ENCODE measurements at places on chromosomes 13 and 19. TPM values are rescaled to one million over a fixed set of nuclear protein-coding genes. Genes with fewer than 3 reads are reported as not detected.

The DACH1 gene
- not detected for total RNA-seq

The KLK3 gene
- total RNA-seq = not detected

The S1PR2 gene
- total RNA-seq = 9.8 TPM

The CYSLTR2 gene
- 2.1 TPM for total RNA-seq

The CCNE1 gene
- 29.7 TPM for total RNA-seq

- no peak overlapping the region for H3K27ac ChIP-seq
- DNase-seq = no peak
- no peak overlapping the region for H3K4me3 ChIP-seq
- no peaks in the 10 kb centered on the region for H3K36me3 ChIP-seq
- H3K27me3 ChIP-seq = no peaks in the 10 kb centered on the region
These were observed 16.7 kb downstream of the FAAP24 start for GRCh38 chr19:32988724-32989123.

DNA sequence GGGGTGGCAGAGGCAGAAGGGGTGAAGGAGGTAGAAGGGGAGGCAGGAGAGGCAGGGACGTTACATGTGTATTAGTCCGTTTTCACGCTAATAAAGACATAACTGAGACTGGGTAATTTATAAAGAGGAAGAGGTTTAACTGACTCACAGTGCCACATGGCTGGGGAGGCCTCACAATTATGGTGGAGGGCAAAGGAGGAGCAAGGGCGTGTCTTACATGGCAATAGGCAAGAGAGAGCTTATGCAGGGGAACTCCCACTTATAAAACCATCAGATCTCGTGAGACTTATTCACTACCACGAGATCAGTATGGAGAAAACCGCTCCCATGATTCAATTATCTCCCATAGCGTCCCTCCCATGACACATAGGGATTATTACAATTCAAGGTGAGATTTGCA, 19.0 kb upstream of the ACOD1 start:
- no peaks in the 10 kb centered on the region for H3K36me3 ChIP-seq
- H3K4me3 ChIP-seq = no peak overlapping the region
- no peak overlapping the region for H3K27ac ChIP-seq
- peaks cover 2% of the 10 kb centered on the region for H3K27me3 ChIP-seq

- no peak overlapping the region for H3K27ac ChIP-seq
- H3K27me3 ChIP-seq = peaks cover 68% of the 10 kb centered on the region
- peak overlapping the region; percentile 58 for H3K4me3 ChIP-seq
These were observed 2.9 kb upstream of the PCDH8 start for GRCh38 chr13:52851137-52851962.

DNA sequence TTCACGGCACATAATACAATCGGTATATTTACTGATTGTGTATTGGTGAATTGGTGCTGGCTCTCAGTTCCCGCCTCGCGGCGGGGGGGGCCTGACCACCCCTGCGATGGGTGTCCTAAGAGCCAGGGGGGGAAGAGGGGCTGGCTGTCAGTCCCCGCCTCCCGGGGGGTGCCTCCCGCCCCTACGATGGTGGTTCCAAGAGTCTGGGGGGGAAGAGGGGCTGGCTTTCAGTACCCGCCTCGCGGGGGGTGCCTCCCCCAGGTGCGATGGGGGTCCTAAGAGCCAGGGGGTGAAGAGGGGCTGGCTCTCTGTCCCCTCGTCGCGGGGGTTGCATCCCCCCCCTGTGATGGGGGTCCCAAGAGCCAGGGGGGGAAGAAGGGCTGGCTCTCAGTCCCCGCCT, 2321.8 kb upstream of the PCDH20 start:
- no peaks in the 10 kb centered on the region for H3K36me3 ChIP-seq
- H3K4me3 ChIP-seq = no peak overlapping the region
- DNase-seq = no peak

DNA sequence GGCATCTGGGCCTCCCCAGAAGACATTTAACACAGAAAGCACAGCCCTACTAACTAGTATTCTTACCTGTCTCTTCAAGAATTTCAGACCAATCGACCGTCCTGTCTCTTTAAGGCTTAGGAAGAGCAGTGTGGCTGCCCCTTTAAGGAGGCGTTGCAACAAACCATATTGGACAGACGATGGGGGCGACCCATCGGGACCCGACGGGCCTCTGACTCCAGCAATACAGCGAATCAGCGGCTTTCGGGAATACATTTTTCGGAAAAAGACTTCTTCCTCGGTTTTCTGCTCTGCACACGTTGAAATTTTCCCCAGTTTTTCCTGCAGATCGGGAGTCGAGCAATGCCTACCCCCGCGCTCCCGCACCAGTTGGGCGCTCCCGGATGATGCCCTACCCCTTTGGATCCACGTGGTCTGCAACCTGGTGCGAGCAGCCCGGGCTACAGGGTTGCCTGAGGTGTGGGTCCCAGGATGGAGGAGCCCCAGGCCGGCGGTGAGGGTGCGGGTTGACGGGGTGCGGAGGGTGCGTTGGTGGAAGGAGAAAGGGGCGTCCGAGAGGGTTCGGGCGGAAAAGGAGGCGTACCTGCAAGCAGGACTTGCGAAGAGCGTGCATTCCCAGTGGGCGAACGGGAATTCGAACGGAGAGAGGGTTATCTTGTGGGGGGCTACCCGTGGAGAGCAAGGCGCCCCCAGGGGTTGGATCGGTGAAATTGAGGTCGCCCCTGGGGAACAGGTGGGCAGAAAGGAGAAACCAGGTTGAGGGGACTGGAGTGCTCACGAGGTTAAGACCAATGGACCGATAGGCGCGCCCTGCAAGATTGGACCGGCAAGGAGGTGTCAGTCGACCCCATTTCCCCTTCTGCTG, at the start of gene POLR1G:
TSS of gene POLR1G (plus strand) at position 419 of the 865 bp plus-strand sequence. CDS start at position 472, 53 bp downstream.
- peaks cover 26% of the 10 kb centered on the region for H3K27me3 ChIP-seq
- DNase-seq = peak; percentile 83
- H3K27ac ChIP-seq = peak within 1 kb of the TSS; percentile 84
- H3K36me3 ChIP-seq = peaks cover 12% of the 10 kb centered on the region
- peaks cover 39% of the 10 kb centered on the region for H3K4me1 ChIP-seq

DNA sequence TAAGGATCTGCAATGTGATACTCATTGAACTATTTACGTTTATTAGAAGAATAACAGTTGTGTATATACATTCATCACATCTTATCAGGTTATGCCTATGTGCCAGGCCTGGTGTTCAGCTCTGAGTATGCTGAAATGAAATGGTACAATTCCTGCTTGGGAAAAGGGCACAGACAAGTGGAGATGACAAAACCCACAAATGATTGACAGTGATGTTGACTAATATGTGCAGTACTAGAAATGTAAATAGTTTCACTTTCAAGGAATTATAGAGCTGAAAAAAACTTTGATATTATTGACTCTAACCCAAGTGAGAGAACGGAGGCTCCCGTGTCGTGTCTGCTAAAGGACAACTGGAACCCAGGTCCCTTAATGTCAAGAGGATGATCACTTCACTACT, 386.8 kb upstream of the DACH1 start:
- no peak overlapping the region for H3K4me3 ChIP-seq
- H3K36me3 ChIP-seq = no peaks in the 10 kb centered on the region
- no peaks in the 10 kb centered on the region for H3K27me3 ChIP-seq

GRCh38 chr19:18894254-18895037, 1.5 kb downstream of the CERS1 start:
- no peak for DNase-seq
- H3K4me3 ChIP-seq = no peak overlapping the region
- no peak overlapping the region for H3K27ac ChIP-seq
- no peaks in the 10 kb centered on the region for H3K36me3 ChIP-seq

- peaks cover 9% of the 10 kb centered on the region for H3K4me1 ChIP-seq
- H3K27me3 ChIP-seq = peaks cover 33% of the 10 kb centered on the region
- no peak overlapping the region for H3K4me3 ChIP-seq
These were observed 3.5 kb downstream of the SELENOV start for GRCh38 chr19:39518458-39518857.

DNA sequence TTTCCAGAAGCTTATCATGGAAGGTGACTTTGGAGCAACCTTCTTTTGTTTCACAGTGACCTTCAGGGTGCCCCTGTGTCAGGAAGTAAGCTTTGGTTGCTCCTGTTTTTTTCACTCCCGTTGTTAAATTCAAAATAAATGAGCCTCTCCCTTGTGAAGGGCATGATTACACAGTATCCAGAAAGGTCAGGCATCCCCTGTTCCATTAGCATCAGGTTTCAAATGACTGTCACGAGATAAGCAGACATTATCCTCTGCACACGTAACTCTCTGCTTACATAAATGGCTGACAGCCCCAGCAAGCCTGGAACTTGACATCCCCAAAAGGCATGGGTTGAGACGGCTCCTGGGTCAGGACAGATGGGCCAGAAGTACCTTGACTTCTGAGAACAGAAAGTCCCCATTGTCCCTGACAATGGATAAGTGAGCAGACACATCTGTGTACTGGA, 52.0 kb downstream of the RAB20 start:
- peaks cover 2% of the 10 kb centered on the region for H3K4me1 ChIP-seq
- DNase-seq = no peak
- H3K27me3 ChIP-seq = peaks cover 5% of the 10 kb centered on the region
- H3K4me3 ChIP-seq = no peak overlapping the region
- H3K27ac ChIP-seq = no peak overlapping the region

DNA sequence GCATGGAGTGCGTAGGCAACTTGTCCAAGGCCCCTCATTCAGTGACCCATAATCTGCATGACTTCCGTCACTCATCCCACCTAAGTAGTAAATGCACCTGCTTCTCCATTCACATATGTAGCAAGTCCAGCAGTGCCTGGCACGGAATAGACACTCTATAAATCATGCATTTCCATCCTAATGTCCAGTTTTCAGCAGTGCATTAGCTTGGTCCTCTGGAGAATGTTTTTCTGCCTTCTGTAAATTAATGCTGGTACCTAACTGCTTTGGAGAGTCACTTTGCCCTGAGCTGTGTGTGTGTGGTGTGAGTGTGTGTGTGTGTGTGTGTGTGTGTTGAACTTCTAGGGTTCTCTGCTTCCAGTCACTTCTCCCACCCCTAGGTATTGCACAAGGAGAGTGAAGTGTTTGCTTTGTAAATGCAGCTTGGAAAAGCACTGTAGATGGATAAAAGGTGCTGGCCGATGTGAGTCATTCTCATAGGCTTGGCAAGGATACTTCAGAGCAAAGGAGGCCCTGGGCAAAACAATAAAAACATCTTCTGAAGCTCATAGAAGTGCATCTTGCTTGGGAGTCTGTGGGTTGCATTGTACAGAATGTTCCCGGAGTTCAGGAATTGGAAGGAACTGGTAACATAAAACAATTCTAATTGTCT, 181.8 kb downstream of the KATNAL1 start:
- DNase-seq = no peak
- peaks cover 18% of the 10 kb centered on the region for H3K4me1 ChIP-seq

DNA sequence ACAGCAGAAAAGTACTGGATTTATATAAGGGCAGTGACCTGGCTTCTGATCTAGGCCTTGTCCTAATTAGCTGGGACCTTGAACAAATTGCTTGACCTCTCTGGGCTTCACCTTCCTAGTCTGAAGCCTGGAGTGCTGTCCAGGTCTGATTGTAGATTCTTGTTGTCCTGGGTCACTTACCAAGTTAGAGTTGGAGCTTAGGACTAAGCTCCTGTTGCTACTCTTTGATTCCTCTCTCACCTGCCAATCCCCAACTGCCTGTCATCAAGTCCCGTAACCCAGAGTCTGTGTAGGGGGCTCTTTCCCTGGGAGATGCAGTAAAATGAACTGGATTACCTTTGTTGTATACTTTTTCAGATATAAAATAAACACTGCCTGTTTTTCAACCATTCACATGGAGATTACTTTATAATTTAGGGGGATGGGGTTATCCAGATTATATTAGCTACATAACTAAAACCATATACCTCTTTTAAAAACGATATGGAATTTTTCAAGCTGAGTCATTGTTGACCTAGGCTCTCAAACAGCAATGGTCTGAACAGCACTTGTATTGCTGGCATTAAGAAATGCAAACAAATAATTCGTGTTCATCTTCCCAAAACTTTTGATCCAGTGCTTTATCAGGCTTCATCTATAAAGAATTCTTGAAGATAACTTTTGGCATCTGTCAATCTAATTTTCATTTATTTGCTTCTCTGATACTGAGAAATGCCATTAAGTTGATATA, 5.8 kb downstream of the ARHGAP35 start:
- H3K27ac ChIP-seq = no peak overlapping the region
- no peaks in the 10 kb centered on the region for H3K36me3 ChIP-seq
- no peak overlapping the region for H3K4me3 ChIP-seq
- H3K27me3 ChIP-seq = no peaks in the 10 kb centered on the region
- no peak for DNase-seq
- peaks cover 23% of the 10 kb centered on the region for H3K4me1 ChIP-seq

GRCh38 chr19:51784922-51785690, 9.9 kb upstream of the FPR3 start:
- DNase-seq = peak; percentile 81
- H3K36me3 ChIP-seq = no peaks in the 10 kb centered on the region
- no peaks in the 10 kb centered on the region for H3K4me1 ChIP-seq

DNA sequence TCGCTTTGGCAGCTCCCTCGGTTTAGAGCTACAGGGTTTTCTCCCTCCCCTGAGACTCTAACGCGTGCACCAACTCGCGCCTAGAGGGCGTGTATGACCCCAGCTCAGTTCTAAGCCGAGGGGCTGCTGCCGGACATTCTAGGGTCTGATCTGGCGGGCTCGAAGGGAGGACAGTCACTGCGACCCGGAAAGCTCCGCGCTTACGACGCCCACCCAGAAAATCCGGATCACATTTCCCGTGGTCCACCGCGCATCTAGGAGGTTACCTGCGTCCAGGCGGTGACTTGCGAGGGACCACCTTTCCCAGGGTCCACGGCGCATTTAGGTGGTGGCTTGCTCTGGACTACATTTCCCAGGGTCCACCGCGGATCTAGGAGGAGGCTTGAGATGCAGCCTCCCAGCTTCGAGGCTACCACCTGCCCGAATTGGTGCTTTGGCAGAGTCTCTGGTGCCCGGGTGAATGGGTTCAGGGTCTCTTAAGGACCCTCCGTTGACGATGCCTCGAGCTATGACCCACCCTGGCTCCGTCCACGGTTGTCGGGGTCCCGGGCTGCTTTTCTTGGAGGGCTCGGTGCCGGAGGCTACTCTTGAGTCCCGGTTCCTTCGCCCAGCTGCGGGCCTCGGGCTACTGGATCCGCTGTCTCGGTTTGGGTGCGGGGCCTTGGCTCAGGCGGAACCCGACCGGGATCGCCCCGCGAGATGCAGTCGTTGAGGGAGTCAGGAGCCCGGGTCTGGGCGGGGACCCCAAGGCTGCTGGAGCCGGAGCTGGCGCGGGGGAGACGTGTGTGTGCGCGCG, 30.5 kb downstream of the ZNF146 start:
- no peak overlapping the region for H3K27ac ChIP-seq
- H3K36me3 ChIP-seq = peaks cover 19% of the 10 kb centered on the region
- H3K4me3 ChIP-seq = no peak overlapping the region
- peaks cover 4% of the 10 kb centered on the region for H3K27me3 ChIP-seq

DNA sequence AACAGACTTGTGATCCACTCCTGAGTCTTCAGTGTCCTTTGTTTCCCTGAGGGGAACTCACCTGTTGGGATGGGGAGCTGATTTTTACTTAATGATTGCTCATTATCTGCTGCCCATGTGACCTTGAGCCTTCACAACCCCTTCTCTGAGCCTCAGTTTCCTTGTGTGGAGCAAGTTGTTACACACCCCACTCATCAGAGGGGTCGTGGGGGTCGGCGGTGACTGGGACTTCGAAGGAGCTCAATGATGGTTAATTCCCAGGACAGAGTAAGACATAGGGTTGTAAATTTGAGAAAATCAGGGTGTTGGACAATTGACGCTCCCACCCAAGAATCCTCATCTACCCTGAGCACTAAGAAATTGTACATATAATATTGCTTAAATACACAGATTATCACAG, 13.5 kb downstream of the LILRA5 start:
- no peak for DNase-seq
- H3K27ac ChIP-seq = no peak overlapping the region
- no peak overlapping the region for H3K4me3 ChIP-seq
- H3K27me3 ChIP-seq = peaks cover 12% of the 10 kb centered on the region
- H3K36me3 ChIP-seq = no peaks in the 10 kb centered on the region
